Uterus (tissue), 4 donors: ENCODE measurements at places on chromosomes 6 and 20.

DNA sequence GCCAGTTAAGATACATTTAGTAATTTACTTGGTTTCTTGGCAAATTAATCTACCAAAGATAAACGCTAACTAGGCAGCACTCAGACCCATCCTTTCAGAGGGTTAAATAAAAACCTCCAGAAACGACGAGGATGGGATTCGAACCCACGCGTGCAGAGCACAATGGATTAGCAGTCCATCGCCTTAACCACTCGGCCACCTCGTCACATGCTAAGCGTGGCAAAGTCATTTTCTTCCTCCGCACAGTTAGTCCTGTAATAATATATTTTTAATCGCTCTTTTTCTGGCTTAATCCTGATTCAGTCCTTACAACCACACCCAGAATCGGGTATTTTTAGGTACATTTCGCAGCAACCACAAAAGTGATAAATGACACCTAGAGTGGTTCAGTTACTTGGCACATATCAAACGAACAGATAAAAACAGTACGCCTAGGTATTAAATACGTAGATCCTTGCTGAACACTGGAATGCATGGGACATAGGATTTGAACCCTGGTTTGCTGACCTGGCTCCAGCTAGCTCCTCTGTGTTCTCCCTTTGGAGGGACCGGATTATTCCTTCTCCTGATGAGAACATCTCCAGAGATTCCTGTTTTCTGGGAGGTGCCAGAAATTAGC lies 71.6 kb downstream of the GPX5 start:
- DNase-seq, result no peak

GRCh38 chr6:131065112-131065823 lies 2.2 kb upstream of the EPB41L2 start:
- no peak for DNase-seq

GRCh38 chr6:158018851-158019361 lies 37.2 kb downstream of the SYNJ2 start:
- DNase-seq, result no peak

DNA sequence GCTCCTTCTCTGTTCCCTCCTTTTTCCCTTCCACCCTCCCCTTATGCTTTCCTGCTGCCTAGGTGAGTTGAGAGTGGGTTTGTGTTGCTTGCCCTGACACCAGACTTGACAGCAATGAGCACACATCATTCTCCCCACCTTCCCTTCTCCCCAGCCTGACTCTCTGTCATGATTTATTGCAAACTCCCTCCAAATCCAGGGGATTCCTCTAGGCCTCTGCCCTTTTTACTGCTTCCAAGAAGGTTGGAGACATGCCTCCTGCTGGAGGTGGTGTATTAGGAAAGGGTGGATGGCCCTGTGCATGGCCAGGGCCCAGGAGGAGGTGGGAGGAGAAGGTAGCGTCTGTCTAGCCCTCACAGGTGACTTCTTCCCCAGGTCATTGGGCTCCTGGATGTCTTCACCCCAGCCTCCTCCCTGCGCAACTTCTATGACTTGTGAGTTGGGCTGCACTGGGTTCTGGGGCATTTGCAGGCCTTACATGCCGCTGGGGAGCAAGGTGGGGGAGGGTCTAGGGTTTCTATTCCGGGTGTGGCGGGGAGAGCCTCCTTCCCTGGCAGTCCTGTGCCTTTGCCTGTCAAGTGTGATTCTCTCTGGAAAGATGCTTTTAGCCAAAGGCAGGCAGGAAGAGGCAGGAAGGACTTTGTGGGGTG lies 2.1 kb downstream of the MAPK13 start:
- DNase-seq, result no peak

DNA sequence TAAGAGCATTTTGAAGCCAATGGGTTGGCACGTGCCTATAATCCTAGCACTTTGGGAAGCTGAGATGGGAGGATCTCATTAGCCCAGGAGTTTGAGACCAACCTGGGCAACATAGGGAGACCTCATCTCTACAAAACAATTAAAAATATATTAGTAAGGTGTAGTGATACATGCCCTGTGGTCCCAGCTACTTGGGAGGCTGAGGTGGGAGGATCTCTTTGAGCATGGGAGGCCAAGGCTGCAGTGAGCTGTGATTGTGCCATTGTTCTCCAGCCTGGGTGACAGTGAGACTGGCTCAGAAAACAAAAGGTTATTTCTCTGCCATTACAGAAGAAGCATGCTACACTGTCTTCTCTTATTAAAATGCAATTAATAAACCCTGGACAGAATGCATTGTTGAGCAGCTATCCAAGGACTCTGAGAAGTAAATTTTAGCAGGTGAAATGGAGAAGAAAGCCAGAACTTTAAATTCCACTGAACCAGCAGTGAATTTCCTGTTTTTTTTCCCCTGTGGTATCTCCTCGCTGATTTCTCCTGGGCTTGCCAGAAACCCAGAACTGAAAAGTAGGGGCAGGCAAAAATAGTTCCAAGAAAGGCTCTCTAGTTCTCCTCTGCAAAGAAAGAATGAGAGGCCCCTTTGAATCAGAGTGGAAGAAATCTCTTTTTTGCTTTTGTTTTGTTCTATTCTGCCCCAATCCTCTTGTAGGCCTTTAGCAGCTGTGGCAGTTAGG lies 8.4 kb downstream of the AMD1 start:
- DNase-seq, result no peak

DNA sequence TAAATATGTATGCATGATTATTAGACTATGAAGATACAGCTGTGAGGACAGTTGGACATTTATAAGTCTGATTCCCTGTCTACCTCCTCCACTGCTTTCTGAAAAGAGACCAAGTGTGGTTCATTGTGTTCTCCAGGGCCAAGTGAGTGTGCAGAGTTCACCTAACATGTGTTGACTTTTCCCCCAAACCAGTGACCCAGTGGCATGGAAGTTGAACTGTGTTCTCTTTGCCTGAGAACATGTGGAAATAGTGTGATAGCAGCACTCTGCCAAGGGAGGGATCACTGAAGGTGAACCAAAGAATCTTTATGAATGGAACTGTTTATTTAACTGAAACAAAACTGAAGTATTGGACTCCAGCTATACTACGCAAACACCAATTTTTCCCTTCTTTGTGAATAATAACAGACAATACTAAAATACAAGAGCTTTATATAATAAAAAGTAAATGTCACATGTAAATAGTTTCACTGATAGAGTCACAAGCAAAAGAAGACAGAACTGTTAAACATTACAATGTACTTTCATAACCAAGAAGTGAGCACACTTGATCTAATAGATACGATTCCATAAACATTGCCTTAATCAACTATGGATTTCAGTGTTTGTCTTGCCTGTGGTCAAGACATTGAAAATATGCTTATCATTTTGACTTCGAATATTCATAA lies 200.3 kb upstream of the FUT9 start:
- no peak for DNase-seq
